ENCODE measurements at places on chromosomes 11 and 22.

GRCh38 chr22:45285263-45286058 is 712 bp downstream of the UPK3A start:
- DNase-seq: no peak

- DNase-seq: no peak
Measured at GRCh38 chr11:111382451-111382850, 3.4 kb upstream of the POU2AF1 start.

GRCh38 chr11:128909438-128910125 is 18.4 kb downstream of the KCNJ5 start:
- no peak for DNase-seq

DNA sequence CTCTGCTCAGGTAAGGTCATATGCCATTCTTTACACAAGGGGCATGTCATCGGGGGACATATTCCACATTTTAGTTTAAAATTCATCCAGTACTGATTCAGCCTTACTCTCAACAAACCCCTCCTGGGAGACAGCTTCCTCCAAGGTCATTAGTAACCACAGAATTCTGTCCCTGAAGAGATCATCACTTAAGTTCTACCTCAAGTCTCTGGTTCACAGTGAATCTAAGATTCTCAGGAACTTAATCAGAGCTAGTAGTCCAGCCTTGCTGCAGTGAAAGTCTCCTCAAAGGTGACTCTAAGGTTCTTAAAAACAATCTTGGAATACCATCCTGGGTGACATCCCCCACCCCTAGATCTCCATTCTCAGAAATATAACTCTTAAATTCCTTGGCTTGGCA is 18.9 kb upstream of the GDPD4 start:
- DNase-seq: no peak

GRCh38 chr11:18027475-18027874 is 14.6 kb upstream of the SERGEF start:
- no peak for DNase-seq

- DNase-seq: no peak
Measured at GRCh38 chr11:75919525-75919924, 104.5 kb downstream of the UVRAG start.

GRCh38 chr11:96706761-96707160 is 316.9 kb downstream of the JRKL start:
- DNase-seq: no peak

GRCh38 chr22:27772081-27772983 is 29.2 kb downstream of the MN1 start:
- DNase-seq: no peak

GRCh38 chr11:80320765-80321164 is 879.9 kb upstream of the TENM4 start:
- no peak for DNase-seq

DNA sequence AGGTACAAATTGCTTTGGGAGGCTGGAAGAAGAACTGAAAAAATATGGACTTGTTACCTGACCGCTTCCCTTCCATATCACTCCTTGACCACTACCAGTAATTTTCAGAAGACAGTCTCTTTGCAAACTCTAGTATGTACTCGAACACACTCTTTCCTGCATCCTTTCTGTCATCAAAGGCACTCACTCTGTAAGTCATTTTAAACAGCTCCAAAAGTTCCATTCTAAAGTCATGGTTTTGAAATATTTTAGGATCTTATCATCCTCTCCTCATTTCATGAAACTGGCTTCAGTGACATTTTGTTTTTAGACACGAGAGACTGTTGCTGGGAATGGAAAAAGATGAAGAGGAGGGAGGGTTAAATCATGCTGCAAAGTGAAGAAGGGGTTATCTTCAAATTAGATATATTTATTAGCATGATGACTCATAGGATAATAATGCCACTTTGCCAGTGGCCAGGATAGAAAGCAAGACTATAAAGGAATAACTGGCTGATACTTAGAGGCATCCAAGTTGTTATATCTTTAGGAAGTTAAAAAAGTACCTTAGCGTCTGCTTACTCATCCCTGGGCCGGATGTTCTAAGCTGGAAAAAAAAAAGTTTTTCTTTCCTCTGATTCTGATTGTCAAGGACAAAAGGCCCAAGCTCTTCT is 549.3 kb downstream of the METTL15 start:
- no peak for DNase-seq

- no peak for DNase-seq
Measured at GRCh38 chr11:30172883-30173311, 57.9 kb upstream of the FSHB start.

DNA sequence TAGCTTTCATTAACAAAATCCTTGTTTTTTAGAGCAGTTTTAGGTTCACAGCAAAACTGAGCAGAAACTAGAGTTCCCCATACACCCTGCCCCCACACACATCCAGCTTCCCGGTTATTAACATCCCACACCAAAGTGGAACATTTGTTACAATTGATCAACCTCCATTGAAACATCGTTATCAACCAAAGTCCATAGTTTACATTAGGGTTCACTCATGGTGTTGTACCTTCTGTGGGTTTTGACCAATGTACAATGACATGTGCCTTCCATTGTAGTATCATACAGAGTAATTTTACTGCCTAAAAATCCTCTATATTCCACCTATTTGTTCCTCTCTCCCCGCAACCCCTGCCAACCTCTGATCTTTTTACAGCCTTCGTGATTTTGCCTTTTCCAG is 28.5 kb downstream of the PRDM11 start:
- no peak for DNase-seq

- DNase-seq: no peak
Measured at GRCh38 chr22:34638128-34638527, 427.8 kb upstream of the ISX start.

GRCh38 chr11:36427876-36428275 is 82.2 kb downstream of the TRAF6 start:
- DNase-seq: no peak

DNA sequence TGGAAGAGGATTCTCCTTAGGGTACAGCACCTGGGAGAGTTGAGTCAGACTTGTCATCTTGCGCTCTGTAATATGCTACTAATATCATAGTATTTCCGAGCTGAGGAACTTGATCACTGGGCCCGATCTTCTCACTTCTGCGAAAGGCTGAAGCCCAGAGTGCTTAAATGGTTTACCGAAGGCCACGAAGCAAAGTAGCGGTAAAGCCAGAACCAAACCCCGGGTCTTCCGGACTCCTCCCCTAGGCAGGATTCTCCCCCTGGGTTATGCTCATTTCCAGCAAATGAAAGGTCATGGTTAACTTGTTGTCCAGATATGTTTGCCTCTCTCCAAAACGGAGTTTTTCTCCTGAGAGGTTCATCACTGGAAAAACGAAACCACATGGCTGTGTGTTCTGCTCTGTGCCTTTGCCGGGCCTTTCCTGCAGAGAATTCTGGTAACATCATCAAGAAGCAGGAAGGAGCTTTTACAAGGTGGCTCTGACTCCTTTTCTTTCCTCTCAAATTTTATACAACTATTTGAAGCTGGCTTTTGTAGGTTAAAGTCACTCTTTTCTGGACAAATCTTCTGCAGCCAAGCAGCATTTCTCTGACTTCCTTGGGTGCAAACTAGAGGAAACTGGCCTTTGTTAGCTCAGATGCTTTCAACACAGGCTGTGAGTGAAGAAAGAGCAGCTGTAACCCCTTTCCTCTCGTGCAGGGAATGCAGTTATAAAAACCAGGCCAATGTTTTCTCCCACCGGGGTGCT is 35.5 kb downstream of the UBASH3B start:
- DNase-seq: no peak

DNA sequence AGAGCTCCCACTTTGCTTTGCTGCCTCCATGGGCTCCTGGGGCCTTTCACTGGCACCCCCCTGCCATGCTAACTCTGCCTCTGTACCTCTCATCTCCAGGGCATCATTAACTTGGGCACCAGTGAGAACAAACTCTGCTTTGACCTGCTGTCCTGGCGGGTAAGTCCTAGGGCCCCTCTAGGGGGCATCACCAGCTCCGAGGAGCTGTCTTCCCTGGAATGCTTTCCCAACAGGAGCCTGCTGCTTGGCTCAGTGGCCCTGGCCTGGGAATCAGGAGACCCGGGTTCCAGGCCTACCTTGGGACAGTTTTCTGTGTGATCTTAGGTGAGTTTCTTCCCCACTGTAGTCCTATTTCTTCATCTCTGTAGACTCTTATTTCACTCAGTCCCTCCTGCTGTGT is 5.1 kb downstream of the ACCS start:
- no peak for DNase-seq

DNA sequence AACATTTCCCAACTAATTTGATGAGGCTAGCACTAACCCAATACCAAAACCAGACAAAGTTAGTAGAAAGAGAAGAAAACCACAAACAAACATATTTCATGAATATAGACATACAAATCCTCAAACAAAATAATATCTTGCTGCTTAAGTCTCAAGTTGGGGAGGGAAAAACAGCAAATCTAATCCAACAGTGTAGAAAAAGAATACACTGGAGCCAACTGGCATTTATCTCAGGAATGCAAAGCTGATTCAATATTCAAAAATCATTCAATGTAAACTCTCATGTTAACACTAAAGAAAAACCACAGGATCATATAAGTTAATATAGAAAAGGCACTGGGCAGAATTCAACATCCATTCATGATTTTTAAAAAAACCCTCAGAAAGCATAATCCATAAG is 18.2 kb downstream of the GNB1L start:
- no peak for DNase-seq

GRCh38 chr22:35430897-35431322 is 31.0 kb downstream of the MCM5 start:
- DNase-seq: peak; percentile 81

- DNase-seq: peak; percentile 78
Measured at GRCh38 chr11:57345555-57346211, 7.5 kb downstream of the P2RX3 start.

GRCh38 chr11:27718863-27719545 is 18.7 kb upstream of the BDNF start:
- no peak for DNase-seq

Measured in activated T-cell treated with anti-CD3 and anti-CD28 coated beads, Interleukin-2, amount 50 U/mL, for 48 hours (primary cell).